ENCODE measurements at places on chromosomes 5 and 9. TPM values are rescaled to one million over a fixed set of nuclear protein-coding genes. Genes with fewer than 3 reads are reported as not detected.

DNA sequence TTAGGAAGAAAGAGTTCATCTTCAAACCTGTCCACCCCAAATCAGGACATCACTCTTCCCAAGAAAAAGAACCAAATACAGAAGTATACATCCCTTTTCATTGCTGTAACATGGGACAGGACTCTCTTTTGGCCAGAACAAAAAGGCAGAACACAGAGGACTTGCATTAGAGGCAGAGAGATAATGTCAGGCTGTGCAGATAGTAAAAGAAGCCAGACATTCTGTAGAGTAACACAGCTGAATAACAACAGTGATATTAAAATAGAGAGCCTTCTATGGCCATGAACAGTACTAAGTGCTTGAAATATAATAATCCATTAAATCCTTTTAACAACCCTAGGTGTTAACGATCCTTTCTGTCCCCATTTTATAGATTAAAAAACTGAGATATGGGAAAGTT, 437.2 kb downstream of the NFIB start:
- H3K27me3 ChIP-seq: peaks cover 4% of the 10 kb centered on the region
- peaks cover 8% of the 10 kb centered on the region for H3K36me3 ChIP-seq
- no peak for DNase-seq

DNA sequence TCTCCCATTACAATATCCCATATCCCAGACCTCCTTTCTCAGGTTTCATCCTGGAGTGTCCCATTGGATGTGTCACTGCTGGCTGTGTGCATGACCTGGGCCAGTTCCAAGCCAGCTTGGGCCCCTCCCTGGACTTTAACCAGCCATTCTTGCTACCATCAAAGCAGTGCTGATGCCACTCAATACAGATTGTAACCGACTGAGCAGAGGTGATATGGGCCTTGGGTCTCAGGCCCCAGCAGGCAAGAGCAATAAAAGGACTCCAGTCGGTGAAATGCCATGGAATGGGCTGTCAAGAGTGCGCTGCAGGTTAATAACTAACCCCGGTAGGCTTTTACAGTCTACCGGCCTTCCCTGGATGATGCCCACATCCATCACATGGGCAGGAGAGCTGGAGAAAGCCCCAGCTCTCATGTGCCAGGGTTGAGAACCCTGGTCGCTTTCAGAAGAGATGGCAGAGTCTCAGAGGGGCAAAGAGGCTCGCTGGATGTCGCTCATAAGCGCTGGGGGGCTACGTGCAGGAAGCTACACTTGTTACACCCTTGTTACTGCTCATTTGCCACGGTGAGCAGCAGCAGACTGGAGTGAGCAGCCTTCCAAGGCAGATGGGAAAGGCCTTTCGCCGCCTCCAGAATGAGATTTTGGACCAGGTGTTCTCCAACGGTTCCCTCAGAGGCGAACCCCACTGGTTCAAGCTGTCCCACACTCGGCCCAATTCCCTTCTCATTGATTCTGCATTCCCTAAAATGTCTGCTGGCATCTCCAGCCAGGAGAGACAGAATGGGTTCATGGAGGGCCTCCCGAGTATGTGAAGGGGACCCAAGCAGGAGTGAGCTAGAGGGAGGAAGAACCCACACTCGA, 13.2 kb downstream of the EPB41L4B start:
- H3K36me3 ChIP-seq: no peaks in the 10 kb centered on the region
- H3K27me3 ChIP-seq: peaks cover 6% of the 10 kb centered on the region
- no peak overlapping the region for H3K4me3 ChIP-seq
- peaks cover 37% of the 10 kb centered on the region for H3K4me1 ChIP-seq
- no peak overlapping the region for H3K27ac ChIP-seq
- no peak for DNase-seq

DNA sequence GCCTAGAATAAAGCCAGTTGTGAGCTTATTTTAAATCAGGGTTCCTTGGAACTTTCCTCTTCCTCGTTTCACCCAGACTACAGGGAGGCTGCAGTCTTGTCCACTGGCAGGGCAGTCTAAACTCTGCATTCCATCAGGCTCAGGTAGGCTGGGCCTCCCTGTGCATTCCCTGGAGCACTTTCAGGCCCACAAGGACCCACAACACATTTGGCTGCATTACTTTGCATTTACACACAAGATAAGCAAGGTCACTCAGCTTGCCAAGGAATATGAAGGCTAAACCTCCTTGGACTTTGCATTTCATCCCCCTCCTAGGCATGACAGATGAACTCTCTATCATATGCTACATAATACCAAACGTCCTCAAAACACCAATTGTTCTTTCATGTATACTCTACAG, 104.2 kb downstream of the MARCHF3 start:
- H3K27me3 ChIP-seq: no peaks in the 10 kb centered on the region
- H3K4me3 ChIP-seq: no peak overlapping the region
- H3K4me1 ChIP-seq: peaks cover 23% of the 10 kb centered on the region
- DNase-seq: no peak
- no peaks in the 10 kb centered on the region for H3K36me3 ChIP-seq

- no peak overlapping the region for H3K27ac ChIP-seq
- DNase-seq: no peak
- H3K4me3 ChIP-seq: no peak overlapping the region
Observed at GRCh38 chr5:152488869-152489268, 83.8 kb upstream of the NMUR2 start.

DNA sequence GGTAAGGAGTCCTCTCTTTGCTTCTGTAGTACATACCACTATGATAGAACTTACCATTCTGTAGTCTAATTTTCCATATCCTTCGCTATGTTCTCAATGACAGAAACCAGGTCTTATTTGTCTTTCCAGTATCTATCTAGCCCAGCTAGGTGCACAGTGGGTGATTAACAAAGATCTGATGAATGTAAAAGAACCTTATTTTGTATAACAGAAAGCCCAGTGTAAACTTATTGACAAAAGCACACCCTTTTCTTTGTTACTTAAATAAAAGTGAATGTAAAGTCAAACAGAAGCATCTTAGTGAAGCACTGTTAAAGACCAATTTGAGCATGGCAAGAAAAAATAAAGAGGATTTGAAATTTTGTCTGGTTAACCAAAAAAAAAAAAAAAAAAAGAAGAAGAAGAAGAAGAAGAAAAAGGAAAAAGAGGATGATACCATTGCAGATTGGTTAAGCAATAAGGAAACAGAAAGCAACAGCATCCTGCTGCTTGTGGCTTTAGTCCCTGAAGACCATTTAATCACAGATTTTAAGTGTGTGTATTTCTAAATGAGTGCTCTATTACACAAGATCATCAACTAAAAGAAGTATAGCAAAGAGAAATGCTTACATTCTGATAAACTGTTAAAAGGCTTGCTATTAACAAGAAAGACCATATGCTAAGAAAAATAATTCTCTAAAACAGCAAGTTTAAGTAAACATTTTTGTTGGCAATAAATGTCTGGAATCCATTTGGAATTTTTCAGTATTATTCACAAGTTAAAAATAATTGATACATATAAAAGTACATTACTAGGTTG, 21.2 kb downstream of the MEGF9 start:
- no peak overlapping the region for H3K27ac ChIP-seq
- H3K27me3 ChIP-seq: peaks cover 6% of the 10 kb centered on the region
- H3K4me3 ChIP-seq: no peak overlapping the region
- DNase-seq: no peak
- H3K36me3 ChIP-seq: peaks cover 6% of the 10 kb centered on the region

DNA sequence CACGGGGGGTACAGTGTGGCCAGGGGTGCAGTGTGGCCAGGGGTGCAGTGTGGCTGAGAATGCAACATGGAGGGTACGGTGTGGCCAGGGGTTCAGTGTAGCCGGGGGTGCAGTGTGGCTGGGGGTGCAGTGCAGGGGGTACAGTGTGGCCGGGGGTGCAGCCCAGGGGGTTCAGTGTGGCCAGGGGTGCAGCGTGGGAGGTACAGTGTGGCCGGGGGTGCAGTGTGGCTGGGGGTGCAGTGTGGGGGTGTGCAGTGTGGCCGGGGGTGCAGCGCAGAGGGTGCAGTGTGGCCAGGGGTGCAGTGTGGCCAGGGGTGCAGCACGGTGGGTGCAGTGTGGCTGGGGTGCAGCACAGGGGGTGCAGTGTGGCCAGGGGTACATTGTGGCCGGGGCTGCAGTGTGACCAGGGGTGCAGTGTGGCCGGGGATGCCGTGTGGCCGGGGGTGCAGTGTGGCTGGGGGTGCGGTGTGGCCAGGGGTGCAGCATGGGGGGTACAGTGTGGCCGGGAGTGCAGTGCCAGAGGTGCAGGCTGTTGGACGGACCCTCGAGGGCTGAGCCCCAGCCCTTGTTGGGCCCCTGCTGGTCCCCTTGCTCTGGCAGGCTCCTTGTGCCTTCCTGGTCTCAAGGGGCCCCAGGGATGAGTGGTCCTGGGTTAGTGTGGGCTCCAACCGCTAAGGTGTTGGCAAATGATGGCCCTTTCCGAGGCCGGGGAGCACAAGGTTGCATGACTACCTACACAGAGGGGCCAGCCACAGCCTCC, 17.9 kb downstream of the TPPP start:
- peaks cover 15% of the 10 kb centered on the region for H3K27me3 ChIP-seq
- peaks cover 5% of the 10 kb centered on the region for H3K4me1 ChIP-seq
- H3K36me3 ChIP-seq: no peaks in the 10 kb centered on the region
- DNase-seq: peak; percentile 14
- no peak overlapping the region for H3K4me3 ChIP-seq
- H3K27ac ChIP-seq: no peak overlapping the region

DNA sequence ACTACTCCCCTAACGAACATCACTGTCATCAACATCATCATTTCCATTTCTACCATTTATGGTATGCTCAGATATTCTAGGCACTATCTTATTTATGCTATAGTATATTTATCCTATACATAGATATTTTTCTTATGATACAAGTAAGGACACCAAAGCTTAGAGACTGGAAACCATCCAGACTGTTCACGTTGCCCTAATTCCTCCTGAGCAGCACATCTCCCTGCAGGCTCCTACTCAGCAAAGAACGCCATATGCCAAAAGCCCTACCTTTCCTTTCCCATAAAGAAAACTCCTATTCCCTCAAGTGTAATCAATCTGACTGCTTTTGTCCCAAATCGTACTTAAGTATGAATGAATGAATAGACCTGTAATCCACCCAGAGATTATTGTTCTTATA, 247.0 kb downstream of the PRELID2 start:
- no peaks in the 10 kb centered on the region for H3K36me3 ChIP-seq
- no peaks in the 10 kb centered on the region for H3K27me3 ChIP-seq
- no peak overlapping the region for H3K4me3 ChIP-seq
- no peak overlapping the region for H3K27ac ChIP-seq

The POU4F3 gene
- 9.5 TPM for total RNA-seq

The MYMK gene
- total RNA-seq: not detected

The CREB3 gene
- 32.0 TPM for total RNA-seq

The SPINK7 gene
- not detected for total RNA-seq
